A172 (cell line): ENCODE measurements at places on chromosomes 1 and 21. TPM values are rescaled to one million over a fixed set of nuclear protein-coding genes. Genes with fewer than 3 reads are reported as not detected.
A peak's percentile ranks its signal among the peaks of the same experiment; 100 is the strongest.

GRCh38 chr1:86370601-86371022 is 25.5 kb downstream of the ODF2L start:
- DNase-seq: no peak

- no peak for DNase-seq
Observed at GRCh38 chr1:118479351-118479750, 294.3 kb upstream of the SPAG17 start.

GRCh38 chr1:110011527-110012041 is 22.8 kb upstream of the STRIP1 start:
- peak; percentile 41 for DNase-seq

DNA sequence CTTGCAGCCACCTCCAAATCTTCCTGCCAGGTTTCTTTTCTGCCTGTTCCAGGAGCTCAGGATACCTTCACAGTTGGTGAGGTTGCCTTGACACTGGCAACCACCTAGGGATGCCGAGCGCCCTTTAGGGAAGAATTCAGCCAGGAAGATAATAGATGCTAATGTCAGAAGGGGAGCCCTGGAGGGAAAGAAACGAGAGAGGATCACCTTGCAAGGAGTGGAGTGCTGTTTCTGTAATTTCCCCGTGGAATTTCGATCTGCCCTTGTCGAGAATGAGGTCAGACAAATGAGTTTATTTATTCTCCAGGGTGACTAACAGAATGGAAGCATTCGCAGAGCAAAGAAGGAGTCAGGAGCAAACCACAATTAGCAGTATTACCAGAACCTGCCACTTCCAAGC is 315.8 kb upstream of the KAZN start:
- DNase-seq: peak; percentile 43

- DNase-seq: no peak
Observed at GRCh38 chr1:55931081-55931940, 648.1 kb downstream of the PLPP3 start.

DNA sequence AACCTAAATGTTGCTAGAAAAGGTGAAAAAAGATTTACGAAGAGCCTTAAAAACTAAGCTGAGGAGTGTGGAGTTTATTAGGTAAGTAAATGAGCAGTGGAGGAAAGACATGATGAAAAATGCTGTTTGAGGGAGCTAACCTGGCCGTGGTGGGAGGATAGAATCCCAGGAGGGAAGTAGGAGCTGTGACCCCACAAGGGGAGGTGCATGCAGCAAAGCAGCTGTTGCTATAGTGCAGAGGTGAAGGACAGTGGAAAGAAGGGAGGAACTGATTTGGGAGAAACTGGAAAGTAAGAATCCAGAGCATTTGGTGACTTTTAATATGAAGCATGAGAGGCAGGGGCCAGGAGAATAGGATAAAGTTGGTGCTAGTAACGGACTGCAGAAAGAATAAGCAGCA is 271.7 kb upstream of the ADGRL2 start:
- no peak for DNase-seq

GRCh38 chr1:43367026-43367903 is 546 bp downstream of the ELOVL1 start:
- peak; percentile 69 for DNase-seq

- peak; percentile 40 for DNase-seq
Observed at GRCh38 chr1:240500647-240501046, 111.3 kb downstream of the GREM2 start.

DNA sequence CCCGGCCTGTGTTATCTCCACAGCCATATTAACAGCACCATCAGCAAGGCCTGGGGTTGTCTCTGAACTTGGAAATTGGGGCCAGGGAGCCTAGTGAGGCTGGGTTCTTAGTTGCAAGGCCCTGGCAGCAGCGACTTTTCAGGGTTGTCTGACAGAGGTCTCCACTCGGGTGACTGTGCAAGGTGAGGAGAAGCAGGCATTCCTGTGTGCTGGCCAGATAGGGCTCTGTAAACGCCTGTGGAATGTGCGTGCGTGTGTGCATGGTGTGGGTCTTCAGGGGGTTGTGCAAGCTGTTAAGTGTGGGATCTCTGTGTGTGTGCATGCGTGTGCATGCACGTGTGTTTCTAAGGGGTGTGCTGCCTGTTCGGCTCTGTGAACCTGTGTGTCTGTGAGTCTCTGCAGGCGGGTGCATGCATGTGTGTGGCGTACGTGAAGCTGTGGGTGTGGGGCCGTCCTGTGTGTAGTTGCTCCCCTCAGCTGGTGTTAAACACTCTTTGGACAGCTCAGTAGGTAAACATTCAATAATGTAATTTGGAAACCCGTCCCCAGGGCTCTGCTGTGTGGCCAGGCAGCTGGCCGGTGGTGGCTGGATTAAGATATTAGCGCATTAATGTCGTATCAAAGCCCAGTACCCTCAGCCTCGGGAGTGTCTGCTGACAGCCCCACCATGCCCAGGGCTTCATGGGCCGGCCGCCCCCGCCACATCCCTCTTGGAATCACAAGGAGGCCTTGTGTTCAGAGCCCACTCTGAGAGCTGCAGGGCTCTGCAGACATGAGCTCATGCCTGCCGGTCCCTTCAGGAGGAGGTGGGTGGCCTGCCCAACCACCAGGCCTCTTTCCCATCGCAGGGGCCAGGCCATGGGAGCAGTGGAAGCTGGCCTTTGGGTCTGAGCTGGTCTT is 189.9 kb downstream of the FOXD2 start:
- DNase-seq: no peak

- no peak for DNase-seq
Observed at GRCh38 chr1:165169028-165169427, 187.5 kb downstream of the LMX1A start.

DNA sequence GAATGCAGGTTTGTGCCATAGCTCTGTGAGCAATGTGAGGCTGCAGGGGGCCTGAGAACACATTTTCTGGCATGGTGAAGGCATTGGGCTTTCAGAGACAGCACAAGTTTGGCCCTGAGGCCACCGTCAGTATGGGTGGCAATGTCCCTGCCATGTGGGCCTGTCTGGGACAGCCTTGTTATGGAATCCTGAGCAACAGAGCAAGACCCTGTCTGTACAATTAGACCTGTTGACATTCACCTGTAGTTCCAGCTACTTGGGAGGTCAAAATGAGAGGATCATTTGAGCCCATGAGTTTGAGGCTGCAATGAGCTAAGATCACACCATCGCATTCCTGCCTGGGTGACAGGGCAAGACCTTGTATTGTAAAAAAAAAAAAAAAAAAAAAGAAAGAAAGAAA is 35.6 kb downstream of the PRDM15 start:
- DNase-seq: no peak

DNA sequence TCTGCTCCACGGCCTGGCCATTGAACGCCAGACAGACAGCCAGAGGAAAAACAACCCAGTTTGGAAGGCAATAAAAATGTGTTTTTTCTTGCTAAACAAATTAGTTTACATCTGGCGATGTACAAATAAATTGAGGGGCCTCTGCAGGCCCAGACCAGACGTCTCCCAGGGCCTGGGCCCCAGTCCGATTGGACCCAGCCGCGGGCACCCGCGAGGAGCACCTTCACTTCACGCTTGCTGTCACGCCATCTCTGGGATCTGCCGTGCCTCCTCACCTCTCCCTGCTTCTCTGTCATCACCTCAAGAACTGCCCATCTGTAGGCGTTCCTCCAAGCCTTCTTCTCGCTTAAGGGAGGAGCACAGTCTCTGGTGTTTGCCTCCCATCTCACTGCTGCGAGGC is 61.5 kb downstream of the GLIS1 start:
- DNase-seq: no peak

- DNase-seq: no peak
Observed at GRCh38 chr1:111876631-111877030, 112.8 kb downstream of the KCND3 start.

GRCh38 chr1:230749635-230750034 is 2.4 kb downstream of the CAPN9 start:
- DNase-seq: no peak

DNA sequence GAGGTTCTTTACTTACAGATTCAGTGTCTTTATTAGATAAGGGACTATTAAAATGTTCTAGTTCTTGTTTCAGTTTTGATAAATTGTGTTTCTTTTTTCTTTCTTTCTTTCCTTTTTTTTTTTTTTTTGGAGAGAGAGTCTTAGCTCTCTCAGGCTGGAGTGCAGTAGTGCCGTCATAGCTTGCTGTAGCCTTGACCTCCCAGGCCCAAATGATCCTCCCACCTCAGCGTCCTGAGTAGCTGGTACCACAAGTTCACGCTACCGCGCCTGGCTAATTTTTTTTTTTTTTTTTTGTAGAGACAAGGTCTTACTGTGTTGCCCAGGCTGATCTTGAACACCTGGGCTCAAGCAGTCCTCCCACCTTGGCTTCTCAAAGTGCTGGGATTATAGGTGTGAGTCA is 76.6 kb downstream of the TMEM200B start:
- DNase-seq: no peak

DNA sequence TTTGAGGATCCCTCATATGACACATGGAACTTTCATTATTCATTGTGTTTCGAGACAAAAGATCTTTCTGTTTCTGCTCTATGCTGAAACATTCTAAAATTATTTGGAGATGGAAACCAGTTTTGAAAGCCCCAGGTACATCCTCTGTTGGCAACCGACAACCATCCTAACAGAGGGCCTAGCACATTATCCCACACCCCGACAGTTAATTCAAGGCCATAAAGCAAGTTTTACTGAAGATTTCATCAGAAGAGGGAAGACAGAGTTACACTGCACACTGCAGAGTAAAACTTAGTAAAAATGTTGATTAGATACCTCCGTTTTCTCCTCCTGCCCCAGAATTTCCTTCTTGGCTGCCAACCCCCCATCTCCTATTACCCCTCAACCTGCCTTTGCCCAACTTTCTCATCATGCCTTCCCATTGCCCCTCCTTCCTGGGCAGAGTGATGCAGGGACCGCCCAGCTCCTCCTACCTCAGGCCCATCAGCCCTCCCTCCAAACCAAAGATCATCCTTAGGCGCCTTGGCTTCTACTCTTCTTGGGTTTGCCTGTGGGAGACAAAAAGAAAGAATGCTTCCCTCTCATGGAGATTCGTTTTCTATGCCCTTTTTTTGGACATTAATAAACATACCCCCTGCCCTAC is 52.9 kb upstream of the CITED4 start:
- DNase-seq: no peak

- no peak for DNase-seq
Observed at GRCh38 chr1:218759795-218760194, 413.9 kb upstream of the LYPLAL1 start.

- no peak for DNase-seq
Observed at GRCh38 chr1:204961765-204962419, 81.1 kb upstream of the CNTN2 start.

DNA sequence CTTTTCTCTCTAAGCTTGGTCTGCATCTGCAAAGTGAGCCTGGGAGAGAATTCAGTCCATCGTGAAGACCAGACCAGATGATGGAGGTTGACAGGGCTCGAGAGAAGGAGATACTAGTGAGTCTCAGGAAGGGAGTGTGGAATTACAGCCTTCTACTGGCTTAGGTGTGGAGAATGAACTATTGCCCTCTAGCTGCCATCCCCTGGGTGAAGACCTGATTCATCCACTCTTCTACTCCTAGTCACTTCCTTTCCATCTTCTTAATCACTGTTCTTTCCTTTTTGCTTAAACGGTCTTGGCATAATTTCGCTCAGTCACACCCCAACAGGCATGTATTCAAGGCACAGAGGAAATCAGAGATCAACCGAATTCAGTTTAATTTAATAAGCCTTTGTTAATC is 34.0 kb upstream of the HSD17B7 start:
- peak; percentile 64 for DNase-seq

- DNase-seq: no peak
Observed at GRCh38 chr1:230717251-230717650, 3.3 kb upstream of the AGT start.

DNA sequence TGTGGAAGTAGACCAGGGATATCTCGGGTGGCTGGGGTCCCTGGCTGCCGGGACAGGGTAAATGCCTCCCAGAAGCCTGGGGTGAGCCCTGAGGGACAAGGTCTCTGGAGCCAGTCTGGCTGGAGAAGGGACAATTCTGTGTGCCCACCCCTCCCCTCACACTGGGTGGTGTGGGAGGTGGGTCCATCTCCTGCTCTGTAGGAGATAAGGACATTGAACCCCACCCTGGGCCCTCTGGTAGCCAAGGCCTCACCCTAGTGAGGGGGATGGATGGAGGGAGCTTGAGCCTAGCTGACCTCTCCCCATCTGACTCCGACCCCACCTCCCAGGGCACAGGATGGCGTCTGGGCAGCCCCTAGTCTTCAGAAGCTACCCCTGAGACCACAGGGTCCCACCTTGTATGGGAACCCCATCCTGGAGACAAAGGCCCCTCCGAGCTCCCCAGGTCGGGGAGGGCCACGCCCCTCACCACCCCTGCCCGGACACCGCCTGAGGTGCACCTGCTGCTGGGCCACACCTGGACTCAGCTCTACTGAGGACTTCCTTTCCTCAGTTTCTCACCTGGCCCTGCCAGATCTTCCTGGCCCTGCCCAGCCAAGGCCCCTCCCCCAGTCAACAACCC is 4.3 kb downstream of the AGRN start:
- DNase-seq: no peak

DNA sequence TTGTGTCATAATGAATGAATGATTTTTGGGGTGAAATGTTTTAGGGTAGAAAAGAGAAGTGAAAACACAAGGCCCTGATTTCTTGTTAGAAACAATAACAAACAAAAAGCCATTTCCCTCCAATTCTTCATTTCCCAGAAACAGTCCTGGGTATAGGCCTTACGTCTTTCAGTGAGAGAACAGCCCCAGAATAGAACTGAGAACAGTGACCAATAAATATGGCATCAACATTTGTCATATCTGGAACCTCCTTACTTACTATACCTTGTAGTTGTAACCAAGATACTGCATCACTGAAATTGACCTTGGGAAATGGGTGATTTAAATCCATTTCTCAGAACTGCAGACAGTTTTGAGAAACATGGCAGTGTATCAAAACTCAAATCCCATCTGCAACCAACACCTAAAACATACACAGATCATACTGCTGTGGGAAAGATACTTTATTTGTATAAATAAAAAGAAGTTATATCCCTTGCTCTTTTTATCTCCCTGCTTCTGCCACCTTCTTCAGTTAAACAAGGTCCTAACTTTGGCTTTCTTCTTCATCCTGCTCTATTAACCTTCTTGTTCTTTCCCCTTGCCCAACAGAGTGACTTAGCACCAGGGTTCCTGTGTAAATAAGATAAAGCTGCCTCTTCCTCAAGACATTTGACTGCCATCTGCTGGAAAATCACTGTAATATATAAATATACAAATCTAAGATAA is 19.5 kb downstream of the XKR8 start:
- peak; percentile 26 for DNase-seq

- DNase-seq: no peak
Observed at GRCh38 chr21:26923986-26924385, 42.9 kb downstream of the ADAMTS5 start.

Gene GPATCH2
- 31.5 and 32.7 TPM in 2 replicates for total RNA-seq

Gene GNAT2
- 0.41 TPM in 1 of 2 replicates, not detected in the other for total RNA-seq

Gene ADGRL4
- total RNA-seq: not detected in 2 replicates

Gene TGFBR3
- total RNA-seq: 1.8 and 9.5 TPM in 2 replicates

Gene E2F2
- total RNA-seq: 3.8 and 4.0 TPM in 2 replicates

Gene IFI44L
- 0.29 and 2.6 TPM in 2 replicates for total RNA-seq

Gene OR2L2
- total RNA-seq: not detected in 2 replicates

Gene OR2L8
- not detected in 2 replicates for total RNA-seq

Gene FMOD
- not detected in 2 replicates for total RNA-seq

Gene TNFRSF9
- 0.95 and 2.2 TPM in 2 replicates for total RNA-seq

Gene PPIAL4G
- not detected in 2 replicates for total RNA-seq

Gene ZRANB2
- total RNA-seq: 32.0 and 34.6 TPM in 2 replicates
